ENCODE measurements at places on chromosomes 16 and 17.

DNA sequence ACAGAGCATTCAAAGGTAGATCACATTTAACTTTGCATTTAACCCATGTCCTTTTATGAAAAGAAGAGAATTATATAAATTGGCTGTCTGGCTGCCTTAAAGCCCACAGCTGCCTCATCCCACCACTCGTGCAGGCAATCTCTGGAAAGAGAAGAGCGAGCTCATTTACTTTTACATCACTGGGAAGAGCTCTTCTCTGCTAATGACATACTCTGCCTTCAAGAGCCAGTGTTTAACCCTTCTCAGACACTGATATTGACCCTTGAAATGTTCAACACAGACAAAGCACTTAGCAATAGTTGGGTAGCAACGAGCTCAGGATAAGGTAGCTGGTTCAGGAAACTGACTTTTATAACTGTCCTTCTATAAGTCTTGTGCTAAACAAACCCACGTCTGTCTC is 6.8 kb downstream of the KRT38 start:
- no peak for DNase-seq

- peak; percentile 47 for DNase-seq
These were observed 26.8 kb downstream of the GP2 start for GRCh38 chr16:20300312-20301097.

- no peak for DNase-seq
These were observed 198.4 kb downstream of the ANKFN1 start for GRCh38 chr17:56351675-56352074.

GRCh38 chr17:52297230-52298010 is 138.9 kb upstream of the CA10 start:
- peak; percentile 6 for DNase-seq

DNA sequence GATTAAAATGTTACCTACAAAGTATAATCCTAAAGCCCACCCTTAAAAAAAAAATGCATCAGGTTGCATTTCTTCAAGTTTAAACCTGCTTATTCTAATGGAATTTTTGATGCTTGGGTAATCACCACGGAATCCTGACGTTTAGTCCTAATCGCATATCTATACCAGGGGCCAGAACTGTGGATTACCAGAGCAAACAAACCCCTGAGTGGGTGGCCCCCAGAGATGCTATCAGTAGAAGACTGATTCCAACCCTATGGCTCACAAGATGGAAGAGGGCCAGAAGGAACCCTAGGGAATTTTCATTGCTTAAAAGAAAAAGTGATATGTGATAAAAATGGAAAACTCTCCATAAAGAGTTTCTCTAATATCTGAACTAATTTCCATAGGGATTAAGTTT is 152.2 kb upstream of the NOG start:
- peak; percentile 29 for DNase-seq

- DNase-seq, result no peak
These were observed 58.5 kb downstream of the LMF1 start for GRCh38 chr16:912322-912683.

DNA sequence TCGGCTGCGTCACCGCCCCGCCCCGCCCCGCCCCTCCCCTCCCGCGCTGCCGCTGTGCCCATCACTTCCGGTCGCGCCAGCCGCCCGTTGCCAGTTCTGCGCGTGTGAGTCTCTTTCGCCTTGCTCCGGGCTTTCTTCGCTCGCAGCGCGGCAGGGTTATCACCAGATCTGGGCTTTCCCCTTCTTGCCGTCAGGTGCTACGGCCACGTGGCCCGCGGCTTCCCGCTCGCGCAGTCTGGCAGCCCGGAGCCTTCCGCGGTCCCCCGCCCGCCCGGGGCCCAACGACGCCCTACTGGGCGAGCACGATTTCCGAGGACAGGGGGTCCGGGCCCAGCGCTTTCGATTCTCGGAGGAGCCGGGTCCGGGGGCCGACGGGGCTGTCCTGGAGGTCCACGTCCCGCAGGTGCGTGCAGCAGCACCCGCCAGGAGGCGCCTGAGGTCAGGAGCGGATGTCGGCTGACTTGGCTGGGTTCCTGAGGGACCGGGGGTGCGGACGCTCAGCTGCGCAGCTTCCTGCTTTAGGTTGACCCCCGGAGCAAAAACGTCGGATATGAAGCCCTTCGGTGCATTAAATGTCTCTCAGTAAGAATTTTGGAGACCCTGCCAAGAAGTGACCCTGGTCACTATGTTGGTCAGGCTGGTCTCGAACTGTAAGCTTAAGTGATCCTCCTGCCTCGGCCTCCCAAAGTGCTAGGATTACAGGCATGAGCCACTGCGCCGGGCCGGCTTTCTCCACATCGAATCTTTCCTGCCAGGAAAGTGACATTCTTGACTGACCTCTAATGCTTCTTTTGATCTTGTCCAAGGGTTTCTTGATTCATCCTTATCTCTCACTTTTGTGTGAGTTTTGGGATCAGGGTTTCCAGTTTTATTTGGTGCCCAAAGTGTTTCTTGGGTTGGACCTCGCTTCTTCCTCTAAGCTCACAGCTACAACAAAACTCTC is at the start of gene METTL23:
Gene METTL23 (plus strand): TSS at position 64 of the 943 bp plus-strand sequence. CDS start 2,872 bp downstream, outside the sequence.
- peak; percentile 54 for DNase-seq

DNA sequence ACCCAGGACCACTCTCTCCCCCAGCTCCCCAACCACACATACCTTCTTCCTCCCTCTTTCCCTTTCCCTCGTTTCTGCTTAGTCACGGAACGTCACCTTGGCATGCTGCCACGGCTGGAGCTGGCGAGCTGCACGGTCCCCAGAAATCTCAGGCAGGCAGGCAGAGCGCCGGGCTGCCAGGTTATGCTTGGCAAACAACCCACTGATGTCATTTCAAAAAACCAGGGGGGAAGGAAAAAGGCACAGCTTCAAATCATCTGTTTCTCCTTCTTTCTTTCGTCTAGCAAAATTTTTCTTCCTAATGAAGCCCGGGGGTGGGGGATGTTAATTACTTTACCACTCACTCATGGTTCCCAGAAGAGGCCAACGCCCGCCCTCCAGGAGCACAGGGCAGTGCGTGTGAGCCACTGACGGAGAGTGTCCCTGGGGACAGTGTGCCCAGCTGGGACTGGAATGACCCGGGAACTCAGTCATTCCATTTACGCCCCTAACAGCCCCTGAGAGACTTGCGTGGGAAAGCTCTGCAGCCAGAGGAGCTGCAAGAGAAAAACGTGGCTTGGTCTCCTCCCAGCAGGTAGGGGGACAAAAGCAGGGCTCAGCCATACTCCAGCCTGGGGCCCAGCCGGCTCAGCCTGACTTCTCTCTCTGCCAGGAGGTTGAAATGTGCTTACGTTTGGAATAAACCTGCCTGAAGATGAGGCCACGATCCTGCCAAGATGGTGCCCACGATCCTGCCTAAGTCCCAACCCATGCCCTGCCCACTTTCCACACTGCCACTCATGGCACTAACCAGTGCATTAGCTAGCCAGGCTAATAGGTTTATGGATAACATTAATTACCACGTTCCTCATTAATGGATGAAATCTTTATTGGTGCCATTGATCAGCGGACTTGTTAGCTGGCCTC is 198.9 kb downstream of the ZFHX3 start:
- DNase-seq, result peak; percentile 82

DNA sequence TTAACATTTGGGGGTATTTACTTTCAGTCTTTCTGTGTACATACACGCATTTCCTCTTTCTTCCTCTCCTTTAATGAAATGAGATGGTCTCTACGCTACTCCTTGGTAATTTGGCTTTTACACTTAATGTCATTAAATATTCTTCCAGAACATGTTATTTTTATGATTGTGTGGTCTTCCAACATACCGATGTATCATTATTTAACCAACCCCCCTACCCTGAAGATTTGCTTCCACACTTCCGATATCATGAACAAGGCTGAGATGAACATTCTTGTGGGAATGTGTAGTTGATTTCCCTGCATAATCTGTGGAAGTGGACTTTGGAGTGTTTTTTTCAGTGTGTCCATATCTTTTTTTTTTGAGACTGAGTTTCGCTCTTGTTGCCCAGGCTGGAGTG is 2.3 kb upstream of the PGS1 start:
- no peak for DNase-seq

GRCh38 chr17:7969433-7969832 is 33.0 kb upstream of the GUCY2D start:
- DNase-seq, result no peak

- DNase-seq, result peak; percentile 92
These were observed 53.7 kb downstream of the SNX20 start for GRCh38 chr16:50627419-50627818.

Data from NCI-H2171 treated with DMSO at 0.1 percent for 48 hours (cell line).